ENCODE measurements at places on chromosomes 5 and 9. TPM values are rescaled to one million over a fixed set of nuclear protein-coding genes. Genes with fewer than 3 reads are reported as not detected.

GRCh38 chr5:103646698-103647614 lies 84.4 kb upstream of the NUDT12 start:
- no peak for DNase-seq

DNA sequence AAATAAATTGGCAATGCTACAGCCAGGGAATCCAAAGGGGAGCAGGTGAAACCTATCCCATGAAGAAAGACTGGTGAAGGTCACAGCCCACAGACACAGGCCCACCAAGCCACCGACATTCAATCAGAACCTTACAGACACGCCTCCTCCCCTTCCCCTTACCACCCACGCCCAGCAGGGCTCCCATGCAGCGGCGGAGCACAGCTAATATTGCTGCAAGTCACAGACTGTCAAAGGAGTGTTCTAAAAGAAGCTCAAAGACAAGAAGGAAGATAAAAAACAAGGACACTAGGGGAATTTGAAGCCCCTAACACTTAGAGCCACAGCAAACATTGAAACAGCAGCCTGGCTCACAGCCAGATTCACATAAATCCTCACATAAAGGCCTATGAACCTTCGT lies 91.2 kb downstream of the MED10 start:
- no peak for DNase-seq

DNA sequence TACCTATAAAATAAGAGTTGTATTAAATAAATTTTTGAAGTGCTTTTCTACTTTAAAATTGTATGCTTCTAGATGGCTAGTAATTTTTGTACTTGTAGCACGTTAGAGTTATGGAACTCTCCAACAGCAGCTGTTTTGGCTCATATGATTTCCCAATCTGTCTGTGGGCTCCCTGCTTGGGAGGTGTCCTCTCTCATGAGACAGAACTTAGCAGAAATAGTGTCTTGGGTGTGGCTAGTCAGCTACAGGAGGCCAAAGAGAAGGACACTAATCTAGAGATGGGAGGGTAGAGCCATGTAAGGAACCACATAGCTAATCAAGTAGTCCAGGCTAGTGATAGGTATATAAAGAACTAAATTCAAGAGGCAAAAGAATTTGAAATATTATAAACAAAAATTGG lies 78.4 kb upstream of the DAB2 start:
- no peak for DNase-seq

GRCh38 chr5:170755679-170756456 lies 27.7 kb upstream of the GABRP start:
- DNase-seq: no peak

GRCh38 chr9:133888048-133888808 lies 103.9 kb downstream of the VAV2 start:
- no peak for DNase-seq

CYFIP2 gene
- 4.4 TPM for total RNA-seq

HK3 gene
- total RNA-seq: not detected

DNA sequence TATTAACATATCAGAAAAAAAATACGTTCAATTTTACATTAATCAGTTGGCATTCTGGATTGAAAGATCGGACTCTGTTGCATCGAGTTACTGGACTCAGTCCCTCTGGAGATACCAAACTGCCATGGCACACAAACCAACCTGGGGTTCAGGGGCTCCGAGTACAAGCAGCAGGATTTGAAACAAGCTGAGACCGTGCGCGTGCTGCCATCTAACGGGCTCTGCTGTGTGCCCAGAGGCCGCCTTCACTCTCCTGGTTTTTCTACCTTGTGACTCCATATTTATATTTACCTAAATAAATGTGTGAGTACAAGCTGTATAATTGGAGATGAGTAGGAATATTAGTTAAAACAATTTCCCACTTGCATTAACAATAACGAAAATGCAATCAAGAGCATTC lies 48.2 kb downstream of the ANXA1 start:
- DNase-seq: peak; percentile 33

ENC1 gene
- 14.5 TPM for total RNA-seq

ADAMTSL2 gene
- 0.10 TPM for total RNA-seq

GRCh38 chr9:123834218-123834888 lies 95.6 kb downstream of the DENND1A start:
- no peak for DNase-seq

- DNase-seq: no peak
These were observed 128.5 kb downstream of the NUDT12 start for GRCh38 chr5:103434057-103434456.

FOXD4L4 gene
- total RNA-seq: not detected

- DNase-seq: peak; percentile 89
These were observed 1.9 kb downstream of the SPARC start for GRCh38 chr5:151684690-151685361.

- no peak for DNase-seq
These were observed 204.6 kb downstream of the RFX3 start for GRCh38 chr9:3321186-3321585.

DNA sequence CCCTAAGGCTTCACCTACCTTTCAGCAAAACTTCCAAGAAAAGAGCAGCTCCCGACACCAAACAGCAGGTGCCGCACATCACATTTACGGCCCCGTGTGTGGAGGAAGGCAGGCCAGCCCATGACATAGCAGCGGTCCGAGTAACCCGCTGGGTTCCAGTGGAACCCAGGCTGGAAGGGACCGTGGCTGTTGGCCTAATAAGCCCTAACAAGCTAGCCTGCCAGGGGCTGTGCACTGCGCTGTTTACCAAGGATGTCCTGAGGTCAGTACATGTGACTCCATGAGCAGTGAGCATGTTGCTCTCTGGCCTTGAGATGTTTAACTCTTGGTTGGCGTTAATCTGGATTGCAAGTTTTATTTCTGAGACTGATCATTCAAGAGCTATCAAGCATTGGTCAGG lies 131.5 kb downstream of the FSTL4 start:
- DNase-seq: no peak

DNA sequence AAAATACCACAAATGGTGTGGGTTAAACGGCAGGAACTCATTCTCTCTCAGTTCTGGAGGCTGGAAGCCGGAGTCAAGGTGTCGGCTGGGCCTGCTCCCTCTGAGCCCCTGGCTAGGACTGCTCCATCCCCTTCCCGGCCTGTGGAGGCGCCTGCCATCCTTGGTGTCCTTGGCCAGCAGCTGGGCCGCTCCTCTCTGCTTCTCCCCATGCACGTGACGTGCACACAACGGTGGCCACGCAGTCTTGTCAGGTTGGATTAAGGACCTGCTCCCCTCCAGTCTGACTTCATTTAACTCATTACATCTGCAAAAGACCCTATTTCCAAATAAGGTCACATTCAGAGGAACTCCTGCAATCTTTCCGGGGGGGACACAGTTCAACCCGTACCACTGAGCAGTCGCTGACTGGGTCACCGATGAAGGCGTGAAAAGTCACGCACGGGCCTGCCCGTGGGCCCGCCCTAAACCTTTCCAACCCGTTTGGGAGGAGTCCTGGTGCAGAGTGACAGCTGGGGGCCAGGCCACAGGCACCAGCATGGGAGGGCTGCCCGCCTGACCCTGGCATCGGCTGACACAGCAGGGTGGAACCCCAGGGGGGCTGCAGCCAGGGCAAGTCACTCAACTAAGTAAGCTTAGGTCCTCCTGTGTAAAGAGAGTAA lies 135.2 kb downstream of the COL23A1 start:
- DNase-seq: no peak

DNA sequence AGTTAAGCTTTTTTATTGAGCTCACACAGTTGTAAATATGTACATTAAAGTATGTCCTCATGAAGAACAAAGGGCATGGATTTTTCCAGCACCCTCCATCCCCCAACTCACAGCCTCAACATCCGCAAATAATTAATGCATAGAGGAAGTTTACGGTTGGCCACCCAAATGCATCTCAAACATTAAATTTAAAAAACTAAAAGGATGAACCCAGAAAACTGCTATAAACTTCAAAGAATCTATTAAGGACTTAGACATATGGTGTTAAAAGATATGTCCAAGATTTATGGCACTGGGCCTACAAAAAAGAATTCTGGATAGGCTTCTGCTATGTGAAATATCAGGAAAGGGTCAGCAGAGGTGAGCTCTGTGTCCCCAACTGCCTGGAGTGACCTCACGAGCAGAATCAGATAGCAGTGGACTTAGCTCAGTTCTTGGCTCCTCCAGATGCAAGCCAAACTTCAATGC lies 54.0 kb upstream of the TNC start:
- no peak for DNase-seq
